NCI-H1092 treated with DMSO at 0.1 percent for 48 hours (cell line): ENCODE measurements at places on chromosomes 5 and 9.
A peak's percentile ranks its signal among the peaks of the same experiment; 100 is the strongest.

DNA sequence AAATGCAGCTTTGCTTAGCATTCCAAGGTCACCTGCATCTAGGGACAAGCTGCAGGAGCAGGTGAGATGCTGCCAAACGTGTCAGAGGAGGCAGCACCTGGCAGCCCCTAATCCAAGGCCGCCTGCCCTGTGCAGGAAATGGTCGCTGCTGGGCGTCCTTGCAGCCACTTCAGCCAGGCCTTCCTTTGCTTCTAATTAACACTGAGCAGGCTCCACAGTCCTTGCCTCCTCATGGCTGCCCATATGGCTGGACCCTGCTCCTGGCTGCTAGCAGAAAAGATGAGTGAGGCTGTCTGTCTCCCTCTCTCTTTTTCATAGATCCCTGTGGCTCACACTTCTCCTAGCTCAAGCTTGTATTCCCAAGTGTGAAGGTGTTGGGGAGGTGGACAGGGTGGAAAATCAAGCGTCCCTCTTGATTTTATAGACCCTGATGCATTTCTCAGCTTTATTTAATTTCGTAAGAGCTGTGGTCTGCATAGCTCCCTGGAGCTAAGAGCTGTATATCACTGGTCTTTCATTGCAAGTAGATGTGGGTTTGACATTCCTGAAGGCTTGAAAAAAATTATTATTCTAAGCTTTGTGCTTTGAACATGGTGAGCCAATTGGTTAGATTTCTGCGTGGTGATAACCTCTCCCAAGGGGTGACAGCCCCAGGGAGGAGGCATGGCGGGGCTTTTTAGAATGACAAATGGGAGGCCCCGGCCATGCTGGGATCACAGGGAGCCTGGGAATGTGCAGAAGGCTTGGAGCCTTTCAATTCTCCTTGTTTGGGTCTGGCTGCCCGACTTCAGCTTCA, 193.8 kb downstream of the SLIT3 start:
- no peak for DNase-seq

DNA sequence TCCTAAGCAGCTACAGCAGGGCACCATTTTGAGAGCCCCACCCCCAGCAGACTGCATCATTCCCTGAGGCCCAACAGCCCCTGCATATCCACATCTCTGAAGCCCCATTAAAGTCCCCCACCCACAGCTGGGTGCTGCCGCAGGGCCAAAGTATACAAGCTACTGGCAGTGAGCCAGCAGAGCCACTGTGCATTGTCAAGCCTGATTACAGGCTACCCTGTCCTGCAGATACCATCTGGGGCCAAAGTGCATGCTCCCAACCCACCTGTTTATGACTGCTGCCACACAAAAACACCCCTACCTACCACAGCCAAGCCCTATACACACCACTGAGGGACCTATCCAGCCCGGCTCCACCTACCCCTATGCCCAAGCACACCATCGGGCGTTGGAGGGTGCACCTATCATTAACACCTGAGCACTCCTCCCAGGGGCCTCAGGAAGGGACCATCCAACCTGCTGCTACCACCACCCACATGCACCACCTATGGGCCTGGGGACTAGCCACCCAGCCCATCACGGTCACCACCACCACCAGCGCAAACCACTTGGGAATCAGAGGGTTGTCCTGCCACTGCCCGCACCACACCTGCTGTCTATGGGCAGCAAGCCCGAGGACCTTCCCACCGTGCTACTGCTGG, 105.0 kb downstream of the PLPP1 start:
- DNase-seq = no peak

DNA sequence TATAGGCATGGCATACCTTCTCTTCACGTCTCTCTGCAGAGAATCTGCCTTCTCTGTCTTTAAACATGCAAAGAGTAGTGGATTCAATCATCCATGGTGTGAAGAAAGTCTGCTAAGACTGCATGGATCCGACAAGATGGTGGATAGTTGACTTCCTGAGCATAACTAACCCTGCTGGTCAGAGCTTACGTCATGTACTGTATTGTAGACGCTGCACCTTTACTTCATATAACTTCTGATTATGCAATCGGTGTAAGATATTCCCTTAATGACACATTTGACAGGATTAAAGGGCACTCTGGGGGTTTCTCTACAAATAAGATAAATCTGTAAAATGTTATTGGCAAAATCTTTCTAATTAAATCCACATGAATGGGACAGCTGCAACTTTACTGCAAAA, 240.3 kb upstream of the NREP start:
- no peak for DNase-seq

DNA sequence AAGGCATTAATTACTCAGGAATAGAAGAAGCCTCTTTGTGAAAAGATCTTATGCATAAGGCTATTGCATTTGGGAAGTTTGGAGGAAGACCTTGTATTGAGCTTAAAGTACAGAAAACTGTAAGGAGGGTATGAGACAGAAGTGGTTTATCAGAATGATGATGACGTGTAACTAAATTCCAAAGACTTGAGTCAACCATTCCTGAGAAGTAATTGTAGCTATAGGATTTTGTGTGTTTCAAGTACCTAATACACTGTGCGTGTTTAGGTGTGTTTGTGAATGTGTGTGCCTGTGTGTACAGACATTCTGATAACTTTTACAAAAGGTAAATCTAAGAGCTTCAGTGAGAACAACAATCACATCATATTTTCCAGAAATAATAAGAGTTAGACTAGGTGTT, 46.5 kb upstream of the IRX2 start:
- no peak for DNase-seq

DNA sequence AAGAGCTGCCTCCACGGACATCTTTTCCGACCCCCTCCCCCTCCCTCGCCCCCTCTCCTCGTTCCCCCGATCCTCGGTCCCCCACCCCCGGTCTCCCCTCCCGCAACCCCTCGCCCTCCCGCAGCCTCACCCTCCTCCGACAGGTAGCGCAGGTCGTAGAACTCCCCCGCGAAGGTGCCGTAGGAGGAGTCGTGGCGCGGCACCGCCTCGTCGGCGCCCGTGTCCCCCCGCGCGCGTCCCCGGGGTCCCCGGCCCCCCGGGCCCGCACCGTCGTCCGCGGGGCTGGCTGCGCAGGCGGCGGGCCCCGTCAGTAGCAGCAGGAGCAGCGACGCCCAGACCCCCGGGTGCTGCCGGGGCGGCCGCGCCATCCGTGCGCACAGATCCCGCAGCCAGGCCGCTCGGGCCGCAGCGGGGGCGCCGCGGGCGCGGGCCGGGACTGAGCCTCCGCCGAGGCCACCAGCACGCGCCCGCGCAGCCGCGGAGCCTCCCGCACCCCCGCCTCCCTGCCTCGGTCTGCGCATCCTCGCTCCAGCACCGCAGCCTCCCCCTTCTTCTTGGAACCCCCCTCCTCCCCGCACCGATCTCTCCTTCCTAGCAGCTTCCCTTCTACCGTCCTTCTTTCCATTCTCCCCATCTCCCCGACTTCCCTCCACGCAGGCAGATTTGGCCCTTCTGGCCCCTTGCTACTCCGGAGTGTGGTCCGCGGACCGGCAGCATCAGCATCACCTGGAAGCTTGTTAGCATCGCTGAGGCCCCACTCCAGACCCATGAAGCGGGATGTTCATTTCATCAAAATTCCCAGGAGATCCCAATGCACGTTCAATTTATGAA, at the start of gene FRRS1L:
FRRS1L (minus strand) TSS at position 479 of the 831 bp plus-strand sequence; CDS start at position 368, 111 bp downstream.
- DNase-seq = peak; percentile 39
